ENCODE measurements at places on chromosomes 5 and 9.

DNA sequence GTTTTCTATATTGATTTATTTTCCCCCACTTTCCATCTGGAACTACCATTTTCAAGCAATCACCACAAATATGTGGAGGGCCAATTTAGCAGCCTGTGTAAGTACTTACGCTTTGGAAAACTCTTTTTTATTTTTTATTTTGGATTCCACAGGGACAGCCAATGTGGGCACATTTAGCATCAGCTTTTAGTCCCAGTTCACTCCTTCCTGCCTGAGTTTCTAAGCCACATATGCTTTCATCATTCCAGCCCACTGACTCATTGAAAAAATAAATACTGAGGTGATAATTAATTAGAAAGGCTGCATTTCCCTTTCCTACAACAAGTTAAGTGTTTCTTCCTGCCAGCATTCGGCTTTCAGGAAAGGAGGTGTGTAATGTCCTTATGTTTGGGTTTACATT is 76.8 kb downstream of the TMEM167A start:
- DNase-seq = no peak

DNA sequence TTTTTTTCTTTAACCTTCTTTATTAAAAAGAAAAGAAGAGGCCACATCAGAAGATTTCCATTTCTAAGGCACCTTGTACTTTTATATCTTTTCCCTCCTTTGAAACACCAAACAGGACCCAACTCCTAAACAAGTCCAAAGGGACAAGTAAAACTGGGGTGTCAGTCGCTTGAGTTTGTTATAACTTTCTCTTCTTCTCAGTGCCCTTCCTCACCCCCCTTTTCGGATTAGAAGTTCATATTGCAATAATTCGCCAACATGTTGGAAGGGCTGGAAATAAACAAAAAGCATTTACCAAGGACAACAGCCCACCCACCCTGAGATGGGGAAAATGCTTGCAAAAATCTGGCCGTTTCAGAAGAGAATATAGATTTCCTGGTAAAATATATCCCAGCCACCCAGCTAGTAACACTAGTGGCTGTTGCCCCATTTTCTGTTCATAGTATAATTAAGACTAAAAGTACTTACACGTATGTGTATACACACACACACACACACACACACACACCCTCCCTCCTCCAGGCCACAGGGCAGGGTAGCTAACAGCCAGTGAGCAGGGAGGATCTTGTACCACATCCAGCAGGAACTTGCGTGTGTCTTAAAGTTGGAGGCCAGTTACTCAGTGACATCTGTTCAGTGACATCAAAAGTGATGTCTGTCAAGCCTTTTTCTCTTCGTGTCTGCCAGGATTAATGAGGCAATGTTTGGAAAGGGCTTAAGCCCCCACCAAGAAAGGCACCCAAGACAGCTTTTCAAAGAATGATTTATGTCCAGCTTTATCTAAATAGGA is 149.1 kb upstream of the KLF4 start:
- DNase-seq = peak; percentile 2

DNA sequence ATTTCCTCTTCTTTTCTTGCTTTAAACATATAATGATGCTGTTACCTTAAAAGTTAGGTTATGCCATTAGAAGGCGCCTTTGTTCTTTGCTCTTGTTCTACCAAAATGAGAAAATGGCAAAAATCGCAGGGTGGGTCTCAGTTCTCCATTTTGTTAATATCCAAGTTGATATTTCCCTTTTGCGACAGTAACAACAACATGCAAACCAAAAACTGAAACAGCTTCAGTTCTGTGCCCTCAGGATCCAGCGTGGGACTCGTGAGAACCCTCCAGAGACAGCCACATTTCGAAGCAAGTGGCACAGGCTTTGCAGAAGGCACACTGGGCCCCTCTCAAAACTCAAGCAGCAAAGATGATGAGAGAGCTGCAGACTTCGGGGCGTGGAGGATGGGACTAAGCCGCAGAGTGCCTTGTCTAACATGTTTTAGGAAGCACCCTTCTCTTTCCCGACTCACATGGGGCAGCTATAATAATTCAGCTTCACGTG is 33.0 kb upstream of the LCP2 start:
- DNase-seq = no peak

DNA sequence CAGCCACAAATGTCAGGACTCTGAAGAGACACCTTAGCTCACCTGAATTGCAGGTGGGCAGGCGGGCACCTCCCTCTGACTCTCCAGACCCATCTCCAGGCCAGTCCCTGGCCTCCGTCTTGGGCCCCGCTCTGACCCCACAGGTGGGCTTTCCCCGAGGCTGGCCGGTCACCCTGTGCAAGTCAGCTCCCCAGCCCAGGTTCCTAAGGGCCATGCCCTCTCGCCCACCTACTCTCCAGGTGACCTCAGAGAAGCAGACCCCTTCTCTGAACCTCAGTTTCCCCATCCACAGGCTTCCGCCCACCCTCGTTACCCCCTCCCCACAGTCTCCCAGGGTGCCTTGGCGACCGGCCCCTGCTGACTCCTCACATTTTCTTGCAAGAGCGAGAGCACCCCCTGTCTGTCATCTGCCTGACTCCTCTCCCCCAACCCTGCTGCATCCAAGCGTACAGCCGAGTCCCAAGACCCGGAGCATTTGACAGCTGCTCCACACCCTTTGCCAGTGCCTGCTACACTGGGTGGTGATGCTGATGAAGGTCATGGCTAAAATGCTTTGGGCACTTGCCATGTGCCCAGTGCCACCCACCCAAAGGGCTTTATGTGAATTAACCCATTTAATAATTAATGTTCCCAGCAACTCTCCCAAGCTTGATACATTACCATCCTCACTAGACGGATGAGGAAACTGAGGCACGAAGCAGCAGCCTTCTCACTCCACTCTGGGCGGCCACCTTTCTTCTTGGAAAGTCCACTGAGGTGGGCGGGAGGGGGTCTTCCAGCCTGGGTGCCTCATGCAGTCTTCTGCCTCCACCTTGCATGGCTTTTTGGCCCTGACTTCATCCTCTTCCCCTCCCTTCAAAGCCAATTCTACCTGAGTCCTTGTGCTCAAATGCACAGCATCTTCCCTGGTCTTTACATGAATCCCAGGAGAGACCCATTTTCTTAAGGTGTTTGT is 51.1 kb upstream of the ORM1 start:
- DNase-seq = no peak

DNA sequence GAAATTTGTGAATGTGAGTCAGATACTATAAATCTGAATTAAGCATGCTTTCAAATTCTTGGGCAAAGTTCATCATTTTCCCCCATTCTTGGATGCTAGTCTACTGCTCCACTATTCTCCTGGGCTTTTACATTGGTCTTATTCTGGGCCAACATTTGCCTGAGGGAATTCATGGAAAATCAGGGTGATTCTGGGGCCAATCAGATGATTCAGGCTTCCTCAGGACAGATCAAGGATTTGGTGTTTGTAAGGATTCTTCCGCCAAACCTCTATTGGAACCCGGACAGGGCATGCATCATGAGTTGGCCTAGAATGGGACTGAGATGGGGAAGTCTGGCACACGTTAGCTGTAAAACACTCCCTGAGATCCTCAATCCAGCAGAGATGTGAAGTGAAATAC is 113.8 kb downstream of the MEF2C start:
- peak; percentile 27 for DNase-seq

All from HFFc6 (cell line).